Stimulated activated CD8-positive, alpha-beta memory T cell treated with anti-CD3 and anti-CD28 coated beads, Interleukin-4, amount 100 ng/mL, for 1 hour (primary cell): ENCODE measurements at places on chromosomes 7 and 10.

- no peak for DNase-seq
Observed at GRCh38 chr7:99693427-99694200, 13.8 kb upstream of the CYP3A5 start.

- DNase-seq = no peak
Observed at GRCh38 chr7:34315032-34315431, 343.0 kb upstream of the NPSR1 start.

DNA sequence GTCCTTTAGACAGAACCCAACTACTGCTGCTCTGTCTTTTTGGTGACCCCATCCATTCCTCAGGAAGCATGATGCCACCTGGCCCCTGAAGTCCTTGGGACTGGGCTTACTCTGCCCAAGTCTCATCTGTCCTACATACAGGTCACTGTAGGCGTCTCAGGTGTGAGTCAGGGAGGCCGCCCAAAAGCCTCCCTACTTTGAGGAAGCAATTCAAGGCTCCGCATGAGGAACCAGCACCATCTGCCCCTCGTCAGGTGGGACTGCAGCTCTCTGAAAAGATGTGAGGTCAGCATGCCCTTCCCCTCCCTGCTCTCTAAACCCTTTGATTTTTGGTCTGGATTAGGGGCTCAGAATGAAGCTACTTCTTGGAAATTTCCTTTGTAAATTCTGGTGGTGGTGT, 354.8 kb downstream of the CXCL12 start:
- DNase-seq = no peak

DNA sequence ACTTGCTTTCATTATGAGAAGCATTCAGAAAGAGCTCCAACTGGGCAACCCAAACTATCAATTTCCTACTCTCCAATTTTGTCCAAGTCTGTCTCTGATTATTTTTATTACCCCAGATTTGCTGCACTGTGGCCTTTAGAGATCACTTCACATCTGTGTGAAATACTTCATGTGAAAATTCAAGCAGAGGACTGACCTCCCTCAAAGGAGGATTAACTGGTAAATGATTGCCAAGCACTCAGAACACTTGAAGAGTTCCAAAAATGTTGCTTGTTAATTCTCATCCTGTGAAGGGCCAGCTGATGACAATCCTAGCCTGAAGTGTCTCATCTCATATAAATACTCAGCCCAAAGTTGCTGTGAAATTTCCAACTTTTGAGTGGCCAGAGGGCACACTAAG, 182.8 kb upstream of the DGKB start:
- DNase-seq = no peak

GRCh38 chr10:131041441-131041840, 270.1 kb downstream of the TCERG1L start:
- DNase-seq = no peak

GRCh38 chr7:113175525-113176104, 57.3 kb upstream of the SMIM30 start:
- no peak for DNase-seq

DNA sequence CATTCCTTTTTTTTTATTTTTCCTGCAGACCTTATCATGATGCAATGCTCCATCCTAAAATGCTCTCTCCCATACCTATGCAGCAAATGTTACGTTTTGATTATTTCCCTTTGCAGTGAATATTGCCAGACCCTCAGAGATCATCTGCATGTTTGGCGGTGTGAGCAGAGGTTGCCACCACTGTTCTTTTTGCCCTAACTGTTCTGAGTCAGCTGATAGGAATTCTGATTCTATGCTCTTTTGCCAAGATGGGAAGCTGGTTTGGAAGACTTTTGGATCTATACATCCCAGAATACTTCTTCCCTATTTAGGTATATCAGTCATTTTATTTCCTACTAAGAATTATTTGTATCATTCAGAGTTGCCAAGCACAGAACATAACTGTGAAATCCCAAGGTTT, 130.5 kb downstream of the KLF6 start:
- no peak for DNase-seq

DNA sequence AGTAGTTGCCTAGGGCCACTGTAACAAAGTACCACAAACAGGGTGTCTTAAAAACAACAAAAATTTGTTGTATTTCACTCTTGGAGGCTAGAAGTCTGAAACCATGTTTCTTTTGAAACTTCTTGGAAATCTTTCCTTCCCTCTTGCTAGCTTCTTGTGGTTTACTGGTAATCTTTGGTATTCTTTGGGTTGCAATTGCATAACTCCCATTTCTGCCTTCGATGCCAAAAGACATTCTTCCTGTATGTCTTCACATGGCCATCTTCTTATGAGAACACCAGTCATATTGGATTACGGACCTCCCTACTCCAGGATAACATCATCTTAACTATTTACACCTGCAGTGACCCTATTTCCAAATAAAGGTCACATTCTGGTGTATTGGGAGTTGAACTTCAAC, 357.4 kb downstream of the PPP1R3A start:
- no peak for DNase-seq

DNA sequence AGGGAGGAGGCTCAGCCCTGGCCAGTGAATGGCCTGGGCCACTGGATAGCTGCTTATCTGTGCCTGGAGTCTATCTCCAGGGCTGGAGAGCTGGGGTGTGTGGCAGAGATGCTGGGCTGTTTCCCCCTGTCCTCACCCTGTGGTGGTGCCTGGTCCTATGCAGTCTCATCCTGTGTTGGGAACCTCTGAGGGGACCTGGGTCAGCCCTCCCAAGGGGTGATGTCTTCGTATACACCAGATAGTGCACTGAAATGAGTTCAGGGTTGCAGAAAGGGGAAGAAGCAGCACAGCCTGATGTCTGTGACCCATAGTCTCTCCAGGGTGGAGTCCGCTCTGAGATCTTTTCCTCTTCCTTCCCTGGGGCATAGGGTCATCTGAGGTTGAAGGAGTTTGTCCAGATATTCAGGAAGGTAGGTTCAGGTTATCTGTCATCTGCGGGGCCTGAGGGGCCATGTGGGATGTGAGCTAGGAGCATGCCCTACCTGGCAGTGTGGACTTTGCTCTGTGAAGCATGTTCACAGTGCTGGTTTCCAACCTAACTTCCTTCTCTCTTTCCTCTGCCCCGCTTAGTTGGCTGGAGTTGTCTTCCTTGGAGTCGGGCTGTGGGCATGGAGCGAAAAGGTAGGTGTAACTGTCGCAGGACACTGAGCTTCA, 33.4 kb upstream of the SH2D4B start:
- DNase-seq = no peak

- DNase-seq = no peak
Observed at GRCh38 chr7:94336009-94336408, 58.7 kb upstream of the COL1A2 start.

DNA sequence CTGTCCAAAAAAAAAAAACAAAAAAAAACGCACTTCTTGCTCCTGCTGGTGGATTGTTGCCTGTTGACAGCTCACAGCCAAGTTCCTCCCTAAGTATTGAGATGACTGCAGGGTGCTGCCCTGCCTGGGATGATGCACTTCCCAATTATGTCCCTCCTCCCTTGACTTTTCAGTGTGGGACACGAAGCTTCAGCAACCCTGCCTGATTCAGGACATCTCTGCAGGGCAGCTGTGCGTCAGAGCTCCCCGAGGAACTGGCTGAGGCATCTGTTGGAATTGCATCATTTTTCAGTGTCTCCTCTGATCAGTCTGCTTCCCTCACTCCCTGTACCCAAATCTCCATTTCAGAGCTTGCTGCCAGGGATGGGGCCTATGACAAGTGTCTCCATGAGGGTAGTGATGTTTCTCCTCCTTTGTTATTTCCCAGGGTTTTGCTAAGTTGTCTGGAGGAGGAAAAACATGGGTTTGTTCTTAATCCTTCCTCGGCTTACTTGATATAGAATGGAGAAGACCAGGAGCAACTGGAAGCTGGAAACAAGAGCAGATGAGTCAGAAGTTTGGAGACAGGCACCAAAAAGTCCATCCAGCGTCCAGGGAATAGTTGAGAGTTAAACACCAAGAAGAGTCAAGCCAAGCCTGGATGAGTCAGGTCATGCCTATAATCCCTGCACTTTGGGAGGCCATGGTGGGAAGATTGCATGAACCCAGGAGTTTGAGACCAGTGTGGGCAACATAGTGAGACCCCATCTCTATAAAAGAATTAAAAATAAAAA, 355.1 kb downstream of the GALNT17 start:
- no peak for DNase-seq

- DNase-seq = no peak
Observed at GRCh38 chr7:144049491-144049890, 743 bp downstream of the OR2A5 start.

- no peak for DNase-seq
Observed at GRCh38 chr7:107754642-107755041, 10.7 kb downstream of the CBLL1 start.

DNA sequence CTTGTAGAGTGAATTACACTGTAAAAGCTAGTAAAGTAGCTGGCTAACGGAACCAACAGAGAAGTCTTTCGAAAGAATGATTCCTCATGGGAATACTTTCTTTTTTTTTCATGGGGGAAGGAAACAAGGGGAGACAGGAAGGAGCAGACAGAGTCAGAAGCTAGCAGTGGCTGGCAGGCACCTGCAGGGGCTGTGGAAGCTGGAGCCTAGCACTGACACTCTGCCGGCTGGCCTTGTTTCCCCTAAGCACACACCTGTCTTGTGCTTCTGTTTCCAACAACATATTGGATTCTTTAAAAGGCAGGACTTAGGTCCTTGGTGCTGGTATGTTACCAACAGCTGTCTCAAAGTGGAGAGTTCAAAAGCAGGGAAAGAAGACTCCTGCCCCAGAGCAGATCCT, 24.7 kb downstream of the NOD1 start:
- no peak for DNase-seq

GRCh38 chr7:55104712-55105433, 86.1 kb downstream of the EGFR start:
- DNase-seq = no peak

DNA sequence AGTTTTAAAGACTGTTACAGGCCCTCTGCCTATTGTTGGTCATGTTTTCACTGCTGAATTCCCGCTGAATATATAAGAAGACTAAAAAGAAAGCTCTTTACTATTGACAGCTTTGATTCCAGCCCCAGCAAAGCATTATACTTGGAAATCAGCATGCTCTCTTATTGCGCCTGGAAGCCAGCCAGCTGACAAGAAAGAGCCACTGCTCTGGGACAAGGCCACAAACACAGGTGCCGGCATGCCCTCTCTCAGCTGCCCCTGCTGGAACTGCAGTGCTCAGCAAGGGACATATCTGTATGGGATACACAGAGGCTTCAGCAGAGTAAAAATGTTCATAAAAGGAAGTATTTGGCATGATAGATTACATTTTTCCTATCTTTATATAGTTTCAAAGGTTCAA, 523.9 kb downstream of the ADRA2A start:
- no peak for DNase-seq

- no peak for DNase-seq
Observed at GRCh38 chr7:93228302-93228701, 2.0 kb upstream of the HEPACAM2 start.

- DNase-seq = no peak
Observed at GRCh38 chr10:113133497-113134115, 183.6 kb downstream of the TCF7L2 start.

- no peak for DNase-seq
Observed at GRCh38 chr7:29749701-29750321, 56.5 kb upstream of the WIPF3 start.

DNA sequence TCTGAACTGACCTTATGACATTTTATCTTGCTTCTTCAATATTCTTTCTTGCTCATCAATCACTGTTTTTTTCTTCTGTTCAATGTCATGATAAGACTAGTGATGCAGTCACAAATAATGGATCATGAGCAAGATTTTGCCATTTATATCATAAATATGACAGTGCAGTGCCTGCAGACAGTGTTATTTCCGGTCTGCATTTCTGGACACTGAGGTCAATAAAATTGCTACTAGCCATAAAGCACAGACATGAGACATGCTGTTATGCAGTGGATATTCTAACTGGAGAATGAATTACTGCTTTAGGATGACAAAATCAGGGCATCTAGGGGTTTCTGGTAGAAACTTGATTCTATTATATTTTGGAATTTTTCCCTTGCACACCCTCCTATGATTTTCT, 1509.7 kb upstream of the LRRTM3 start:
- DNase-seq = no peak

- DNase-seq = no peak
Observed at GRCh38 chr10:14822879-14823755, 14.7 kb downstream of the CDNF start.

GRCh38 chr7:55552320-55553023, 19.8 kb downstream of the VOPP1 start:
- no peak for DNase-seq

DNA sequence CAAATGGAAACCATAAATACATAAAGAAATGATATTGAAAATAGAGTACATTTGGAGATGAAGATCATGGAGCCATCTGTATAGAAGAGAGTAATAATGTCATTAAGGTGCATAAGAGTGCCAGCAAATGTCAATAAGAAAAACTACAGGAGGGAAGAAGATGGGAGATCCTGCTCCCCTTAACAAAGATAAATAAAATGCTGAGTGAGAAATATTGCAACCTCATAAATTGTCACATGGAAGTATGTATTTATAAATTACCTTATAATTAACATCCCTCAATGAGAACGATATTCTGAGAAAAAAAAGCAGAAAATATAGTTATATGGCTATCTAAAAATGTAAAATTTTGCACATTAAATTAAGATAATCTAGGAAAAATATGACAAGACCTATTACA, 155.2 kb upstream of the PRSS1 start:
- no peak for DNase-seq

GRCh38 chr7:106841896-106842390, 23.1 kb upstream of the PIK3CG start:
- no peak for DNase-seq

GRCh38 chr7:91126762-91127161, 137.5 kb upstream of the FZD1 start:
- DNase-seq = no peak

GRCh38 chr10:54402576-54402975, 398.5 kb downstream of the PCDH15 start:
- DNase-seq = no peak

DNA sequence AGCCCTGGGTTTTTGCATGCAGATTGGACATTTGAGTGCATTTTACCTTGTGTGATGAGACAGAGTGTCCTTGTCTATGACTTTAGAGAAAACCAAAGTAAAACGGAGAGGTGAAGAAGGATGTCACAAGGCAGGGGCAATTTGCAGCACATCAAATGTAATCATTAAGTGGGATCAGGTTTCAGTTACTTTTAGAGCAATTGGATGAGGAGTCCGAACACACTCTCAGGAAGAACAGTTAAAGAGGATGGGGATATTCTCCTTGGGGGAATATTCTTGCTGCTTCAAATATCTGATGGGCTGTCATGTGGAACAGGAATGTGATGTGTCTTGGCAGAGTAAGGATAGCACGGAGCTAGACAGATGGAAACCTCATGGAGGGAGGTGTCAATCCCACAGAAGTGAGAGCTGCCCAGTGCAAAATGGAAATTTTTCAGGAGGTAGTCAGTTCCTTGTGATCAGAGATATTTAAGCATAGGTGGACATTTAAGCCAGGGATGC, 757 bp downstream of the RAB19 start:
- no peak for DNase-seq

DNA sequence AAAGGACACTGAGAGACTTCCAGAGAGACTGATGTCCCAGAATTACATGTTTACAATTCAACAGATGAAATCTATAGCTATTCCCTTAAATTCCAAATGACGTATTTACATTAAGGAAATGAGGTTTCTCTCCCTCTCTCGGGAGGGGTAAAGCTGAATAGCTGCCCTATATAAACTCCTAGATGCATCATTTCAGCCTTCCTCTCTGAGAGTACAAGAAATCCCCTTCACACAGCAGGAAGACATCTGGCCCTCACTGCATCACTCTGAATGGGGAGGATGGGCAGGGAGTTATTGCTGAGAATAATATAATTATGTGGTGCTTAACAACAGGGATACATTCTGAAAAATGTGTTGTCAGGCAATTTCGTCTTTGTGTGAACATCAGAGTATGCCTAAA, 11.0 kb downstream of the POT1 start:
- no peak for DNase-seq

- no peak for DNase-seq
Observed at GRCh38 chr10:101103430-101103829, 27.7 kb upstream of the TLX1 start.
